Progenitor cell of endocrine pancreas (in vitro differentiated cells): ENCODE measurements at places on chromosomes 2 and 18. TPM values are rescaled to one million over a fixed set of nuclear protein-coding genes. Genes with fewer than 3 reads are reported as not detected.
A peak's percentile ranks its signal among the peaks of the same experiment; 100 is the strongest.

DNA sequence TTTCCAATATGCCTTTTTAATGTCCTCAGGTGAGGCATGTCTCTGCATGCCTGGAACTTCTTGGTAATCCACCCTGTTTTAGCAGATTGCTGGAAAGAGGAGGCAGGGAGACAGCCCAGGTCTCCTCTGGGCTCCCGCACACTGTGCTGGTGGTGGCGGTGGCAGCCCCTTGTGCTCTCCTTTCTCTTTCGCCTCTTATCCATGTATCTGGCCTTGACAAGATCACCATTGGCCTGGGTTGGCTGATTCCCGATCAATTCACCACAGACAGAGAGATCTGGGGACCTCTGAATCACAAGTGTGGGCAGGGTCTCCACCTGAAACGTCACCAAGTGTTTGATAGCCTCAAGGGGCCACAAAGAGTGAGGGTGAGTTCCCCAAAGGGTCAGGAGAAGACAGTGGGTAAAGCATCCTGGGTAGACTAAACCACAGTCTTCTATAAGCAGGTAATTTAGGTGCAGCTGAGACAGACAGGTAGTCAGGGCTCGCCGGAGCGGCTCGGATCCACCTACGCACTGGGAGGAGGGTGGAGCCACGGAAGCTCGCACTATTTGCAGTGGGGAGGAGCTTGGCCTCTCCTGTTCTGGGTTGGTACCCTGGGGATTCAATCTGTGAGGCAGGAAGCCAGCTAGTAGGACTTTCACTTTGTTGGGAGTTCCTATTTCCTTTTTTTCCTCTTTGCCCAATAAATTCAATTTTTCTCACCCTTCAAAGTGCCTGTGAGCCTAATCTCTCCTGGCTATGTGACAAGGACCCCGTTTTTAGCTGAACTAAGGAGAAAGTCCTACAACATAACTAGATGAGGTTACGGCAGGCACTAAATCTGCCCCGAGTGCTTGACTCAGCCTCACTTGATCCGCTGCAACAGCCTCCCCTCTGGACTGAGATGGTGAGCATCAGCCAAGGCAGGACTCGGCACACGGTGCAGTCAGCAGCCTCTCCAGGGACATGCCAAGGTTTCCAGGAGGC is 57.6 kb downstream of the SLC4A3 start:
- H3K4me3 ChIP-seq = peak overlapping the region; percentile 73
- H3K27ac ChIP-seq = peak overlapping the region; percentile 92
- peaks cover 12% of the 10 kb centered on the region for H3K4me1 ChIP-seq
- no peak for DNase-seq
- peaks cover 2% of the 10 kb centered on the region for H3K36me3 ChIP-seq
- H3K27me3 ChIP-seq = peaks cover 16% of the 10 kb centered on the region

- no peak for DNase-seq
- no peaks in the 10 kb centered on the region for H3K4me1 ChIP-seq
- no peak overlapping the region for H3K27ac ChIP-seq
These were observed 149.2 kb downstream of the FAM210A start for GRCh38 chr18:13577091-13577697.

GRCh38 chr2:137937778-137938177 is 26.5 kb upstream of the HNMT start:
- no peak overlapping the region for H3K27ac ChIP-seq
- no peaks in the 10 kb centered on the region for H3K27me3 ChIP-seq
- H3K36me3 ChIP-seq = no peaks in the 10 kb centered on the region
- no peak for DNase-seq
- peaks cover 35% of the 10 kb centered on the region for H3K4me1 ChIP-seq

DNA sequence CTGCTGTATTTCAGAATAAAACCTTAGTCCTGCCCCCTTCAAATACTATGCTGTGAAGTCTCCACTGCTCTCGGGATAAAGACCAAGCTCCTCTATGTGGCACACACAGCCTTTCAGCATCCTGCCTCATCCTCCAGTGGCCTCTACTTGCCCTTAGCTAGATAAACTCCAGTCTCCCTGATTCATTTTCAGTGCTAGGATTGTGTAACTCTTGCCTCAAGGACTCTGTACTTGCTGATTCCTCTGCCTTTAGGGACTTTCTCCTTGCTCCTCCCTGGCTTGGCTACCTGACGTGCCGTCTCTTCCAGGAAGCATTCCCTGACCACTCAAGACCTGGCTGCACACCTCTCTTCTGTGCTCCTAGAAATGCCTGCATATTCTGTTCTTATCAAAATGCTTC is 416.7 kb downstream of the MTX2 start:
- H3K4me1 ChIP-seq = peaks cover 14% of the 10 kb centered on the region
- H3K27me3 ChIP-seq = peaks cover 5% of the 10 kb centered on the region
- H3K4me3 ChIP-seq = no peak overlapping the region
- no peaks in the 10 kb centered on the region for H3K36me3 ChIP-seq
- no peak overlapping the region for H3K27ac ChIP-seq
- no peak for DNase-seq

DNA sequence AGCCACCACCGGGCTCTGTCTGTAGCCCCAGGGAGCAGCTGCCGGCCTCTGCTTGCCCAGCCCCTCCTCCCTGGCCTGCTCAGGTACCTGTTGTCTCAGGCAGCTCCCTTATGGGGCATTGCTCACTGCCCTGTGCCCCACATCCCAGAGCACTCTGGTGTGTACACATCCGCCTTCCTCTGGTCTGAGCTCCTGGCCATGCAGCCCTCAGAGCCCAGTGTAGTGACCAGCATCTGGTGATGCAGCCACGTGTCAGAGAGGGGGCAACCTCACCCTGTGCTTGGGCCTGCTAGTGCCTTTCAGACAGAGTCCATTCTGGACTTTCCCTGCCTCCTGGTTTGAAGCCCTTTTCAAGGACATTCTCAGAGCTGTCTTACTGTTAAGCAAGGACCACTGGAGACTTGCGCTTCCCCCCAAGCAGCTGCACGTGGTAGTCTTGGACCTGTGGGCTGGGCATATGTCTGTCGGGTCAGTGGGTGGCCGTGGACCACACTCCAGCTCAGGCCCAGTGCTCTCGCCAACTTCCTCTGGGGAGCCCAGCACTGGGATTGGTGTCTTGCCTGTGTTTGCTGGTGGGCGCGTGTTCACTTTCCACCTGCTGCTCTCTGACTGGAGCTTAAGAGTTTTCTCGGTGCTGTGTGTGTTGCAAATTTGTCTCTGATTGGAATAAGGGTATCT is 30.7 kb downstream of the DGKD start:
- H3K36me3 ChIP-seq = peaks cover under 1% of the 10 kb centered on the region
- H3K27ac ChIP-seq = no peak overlapping the region
- no peak overlapping the region for H3K4me3 ChIP-seq
- H3K27me3 ChIP-seq = no peaks in the 10 kb centered on the region
- DNase-seq = no peak
- peaks cover 9% of the 10 kb centered on the region for H3K4me1 ChIP-seq

GRCh38 chr18:12046751-12047335 is 46.8 kb upstream of the ANKRD62 start:
- no peaks in the 10 kb centered on the region for H3K36me3 ChIP-seq
- no peak overlapping the region for H3K27ac ChIP-seq
- H3K27me3 ChIP-seq = peaks cover 15% of the 10 kb centered on the region
- no peak overlapping the region for H3K4me3 ChIP-seq
- DNase-seq = no peak

DNA sequence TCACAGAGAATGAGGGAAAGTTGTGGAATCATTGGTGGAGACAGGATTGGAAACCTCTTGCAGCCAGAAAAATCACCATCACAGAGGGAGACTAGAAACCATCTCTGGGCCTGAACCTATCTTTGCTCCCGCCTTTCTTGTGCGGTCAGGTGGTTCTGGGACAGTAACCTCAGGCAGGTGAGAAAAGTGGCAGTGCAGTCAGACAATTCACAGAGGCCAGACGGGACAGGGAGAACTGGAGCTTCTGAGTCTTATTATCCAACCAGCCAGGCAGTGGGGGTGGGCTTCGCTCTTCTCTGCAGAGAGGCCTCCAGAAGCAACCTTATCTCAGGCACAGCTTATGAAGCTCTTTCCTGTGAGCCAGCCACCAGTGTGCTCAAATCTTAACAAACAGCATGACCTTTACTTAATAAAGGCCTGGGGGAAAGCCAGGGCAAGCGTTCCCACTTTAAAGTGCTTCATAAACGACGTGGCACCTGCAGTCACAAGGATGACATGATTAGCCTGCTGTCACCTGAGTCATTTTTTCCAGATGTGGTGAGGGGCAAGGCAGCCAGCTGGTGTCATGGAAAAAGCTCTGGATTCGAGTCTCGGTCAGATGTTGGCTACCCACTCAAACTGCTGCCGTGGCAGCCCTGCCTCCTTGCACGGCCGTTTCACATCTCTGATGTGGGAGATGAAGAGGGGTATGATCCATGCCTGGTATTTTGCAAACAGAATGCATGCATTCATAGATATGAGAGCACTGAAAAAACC is 109.7 kb downstream of the B3GNT2 start:
- no peak overlapping the region for H3K4me3 ChIP-seq
- no peaks in the 10 kb centered on the region for H3K27me3 ChIP-seq
- H3K4me1 ChIP-seq = peaks cover 20% of the 10 kb centered on the region

GRCh38 chr2:46921676-46922448 is 6.3 kb upstream of the MCFD2 start:
- H3K27ac ChIP-seq = no peak overlapping the region
- H3K36me3 ChIP-seq = peaks cover 10% of the 10 kb centered on the region
- H3K4me1 ChIP-seq = peaks cover 8% of the 10 kb centered on the region
- H3K4me3 ChIP-seq = no peak overlapping the region
- DNase-seq = no peak
- H3K27me3 ChIP-seq = no peaks in the 10 kb centered on the region

- H3K27ac ChIP-seq = peak overlapping the region; percentile 96
- peak overlapping the region; percentile 86 for H3K4me3 ChIP-seq
- peaks cover 10% of the 10 kb centered on the region for H3K36me3 ChIP-seq
- DNase-seq = peak; percentile 50
- peaks cover 53% of the 10 kb centered on the region for H3K4me1 ChIP-seq
These were observed 1.7 kb downstream of the NCK2 start for GRCh38 chr2:105746177-105747080.

- H3K27ac ChIP-seq = no peak overlapping the region
- peaks cover 42% of the 10 kb centered on the region for H3K4me1 ChIP-seq
- no peak for DNase-seq
- H3K4me3 ChIP-seq = no peak overlapping the region
- no peaks in the 10 kb centered on the region for H3K27me3 ChIP-seq
These were observed 104.1 kb upstream of the ITPRID2 start for GRCh38 chr2:181787310-181788048.

- no peaks in the 10 kb centered on the region for H3K36me3 ChIP-seq
- no peaks in the 10 kb centered on the region for H3K4me1 ChIP-seq
- no peak for DNase-seq
- H3K4me3 ChIP-seq = no peak overlapping the region
- H3K27me3 ChIP-seq = no peaks in the 10 kb centered on the region
These were observed 1661.9 kb upstream of the PIK3C3 start for GRCh38 chr18:40292985-40293710.

GRCh38 chr2:20468549-20469500 is 22.0 kb downstream of the RHOB start:
- H3K4me1 ChIP-seq = peaks cover 9% of the 10 kb centered on the region
- no peak overlapping the region for H3K27ac ChIP-seq
- no peak overlapping the region for H3K4me3 ChIP-seq

DNA sequence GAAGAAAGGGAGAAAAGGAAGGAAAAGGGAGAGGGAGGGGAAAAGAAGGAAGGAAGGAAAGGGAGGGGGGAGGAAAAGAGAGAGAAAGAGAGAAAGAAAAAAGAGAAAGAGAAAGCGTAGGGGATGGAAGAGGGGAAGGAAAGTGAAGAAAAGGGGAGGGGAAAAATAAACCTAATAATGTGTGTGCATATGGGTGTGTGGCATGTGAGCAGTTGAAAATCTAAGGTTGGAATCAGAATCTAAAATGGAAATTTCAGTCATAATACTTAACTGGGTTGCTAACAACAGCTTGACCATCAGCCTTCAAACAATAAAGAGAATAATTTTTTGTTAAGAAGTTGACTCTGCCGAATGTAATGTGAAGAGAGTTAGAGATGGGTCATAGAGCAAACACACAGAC is 407.9 kb upstream of the SLC14A2 start:
- no peak overlapping the region for H3K27ac ChIP-seq
- no peak for DNase-seq
- H3K27me3 ChIP-seq = no peaks in the 10 kb centered on the region
- no peaks in the 10 kb centered on the region for H3K36me3 ChIP-seq
- H3K4me3 ChIP-seq = no peak overlapping the region

- H3K27me3 ChIP-seq = no peaks in the 10 kb centered on the region
- peaks cover 2% of the 10 kb centered on the region for H3K4me1 ChIP-seq
- H3K36me3 ChIP-seq = no peaks in the 10 kb centered on the region
- H3K4me3 ChIP-seq = no peak overlapping the region
These were observed 540.6 kb downstream of the RIT2 start for GRCh38 chr18:42574871-42575270.

GRCh38 chr2:9336241-9336575 is 87.1 kb downstream of the ITGB1BP1 start:
- H3K27ac ChIP-seq = peak overlapping the region; percentile 1
- H3K4me3 ChIP-seq = no peak overlapping the region
- DNase-seq = no peak
- H3K36me3 ChIP-seq = peaks cover 30% of the 10 kb centered on the region
- no peaks in the 10 kb centered on the region for H3K27me3 ChIP-seq

DNA sequence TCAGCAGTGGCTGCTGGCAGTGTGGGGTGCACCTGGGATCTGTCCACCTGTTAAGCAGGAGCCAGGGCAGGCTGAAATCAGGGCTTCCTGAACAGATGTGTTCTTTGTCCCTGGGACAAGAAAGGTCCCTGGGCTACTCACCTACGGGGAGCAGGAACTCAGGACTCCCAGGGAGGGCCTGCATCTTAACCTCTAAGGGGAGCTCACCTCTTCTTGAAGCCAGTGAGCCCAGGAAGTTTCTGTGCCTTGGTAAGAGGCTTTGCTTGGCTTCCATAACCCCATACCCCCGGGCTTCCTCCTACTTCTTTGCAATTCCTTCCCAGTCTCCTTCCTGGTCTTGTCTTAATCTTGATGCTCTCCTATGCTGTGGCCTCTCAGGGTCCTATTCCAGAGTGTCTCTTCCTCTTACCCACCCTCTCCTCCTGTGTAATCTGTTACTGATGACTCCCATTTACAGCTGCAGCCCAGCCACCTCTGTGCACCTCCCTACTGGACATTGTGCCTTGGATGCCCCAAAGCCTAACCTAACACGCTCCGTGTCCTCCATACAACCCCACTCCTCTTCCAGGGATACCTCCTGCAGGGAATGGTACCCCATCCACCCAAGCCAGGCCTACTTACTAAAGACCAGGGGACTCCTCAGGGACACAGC is 55.7 kb upstream of the MAPRE3 start:
- no peak overlapping the region for H3K27ac ChIP-seq
- peaks cover 3% of the 10 kb centered on the region for H3K4me1 ChIP-seq
- H3K27me3 ChIP-seq = no peaks in the 10 kb centered on the region
- no peak for DNase-seq

- DNase-seq = no peak
- no peaks in the 10 kb centered on the region for H3K4me1 ChIP-seq
- no peak overlapping the region for H3K27ac ChIP-seq
- no peak overlapping the region for H3K4me3 ChIP-seq
- H3K27me3 ChIP-seq = no peaks in the 10 kb centered on the region
These were observed 43.9 kb downstream of the CAVIN2 start for GRCh38 chr2:191803007-191803406.

The PPM1G gene
- total RNA-seq = 101 and 105 TPM in 2 replicates

The BOD1L2 gene
- total RNA-seq = not detected in 2 replicates

The POTEF gene
- total RNA-seq = 34.0 and 37.8 TPM in 2 replicates

The MYO5B gene
- 39.1 and 44.1 TPM in 2 replicates for total RNA-seq

The CD8B2 gene
- not detected in 2 replicates for total RNA-seq

The FOXD4L1 gene
- total RNA-seq = 0.20 and 0.48 TPM in 2 replicates

The MBP gene
- 38.4 and 39.0 TPM in 2 replicates for total RNA-seq

The MBD1 gene
- total RNA-seq = 89.6 and 96.0 TPM in 2 replicates

The CCDC141 gene
- total RNA-seq = 14.8 and 18.1 TPM in 2 replicates

The TCF7L1 gene
- total RNA-seq = 57.2 and 62.7 TPM in 2 replicates
